ENCODE measurements at places on chromosomes 11 and 22.

- DNase-seq = no peak
Measured at GRCh38 chr11:112050721-112051120, 23.1 kb downstream of the PIH1D2 start.

DNA sequence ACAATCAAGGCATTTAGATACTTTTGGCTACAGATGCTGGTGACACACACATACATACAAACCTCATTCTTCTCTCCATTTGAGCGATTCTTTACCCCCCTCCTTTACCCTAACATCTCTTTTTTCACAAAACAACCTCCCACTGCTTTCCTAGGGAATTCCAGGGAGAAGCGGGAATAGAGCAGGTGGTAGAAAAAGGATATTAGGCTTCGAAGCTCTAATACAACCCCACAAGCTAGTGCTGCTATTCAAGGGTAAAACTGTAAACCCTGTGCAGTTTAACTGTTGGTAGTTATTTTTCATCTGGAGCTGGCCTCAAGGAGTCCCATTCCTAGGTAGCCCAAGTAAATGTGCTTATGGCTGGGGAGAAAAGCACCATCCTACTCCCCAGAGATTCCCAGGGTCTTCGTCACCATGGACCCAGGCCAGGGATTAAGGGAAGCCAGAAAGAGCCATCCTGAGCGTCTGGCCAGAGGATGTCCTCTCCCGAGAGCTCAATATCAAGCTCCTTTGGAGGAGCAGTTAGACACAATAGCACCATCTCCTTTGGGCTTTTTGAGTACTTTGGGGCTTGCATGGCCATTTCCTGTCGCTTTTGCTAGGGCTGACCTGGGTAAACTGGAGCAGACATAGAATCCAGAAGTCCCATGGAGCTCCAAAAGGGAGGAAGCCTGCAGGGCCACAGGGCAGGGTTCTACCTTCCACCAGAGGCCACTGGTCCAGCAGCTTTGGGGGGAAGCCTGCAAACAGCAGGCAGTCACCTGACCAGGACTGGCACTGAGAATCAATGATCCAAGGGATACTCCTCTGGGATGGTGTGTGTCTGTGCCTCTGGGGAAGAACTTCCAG is 3.1 kb downstream of the MAML2 start:
- no peak for DNase-seq

DNA sequence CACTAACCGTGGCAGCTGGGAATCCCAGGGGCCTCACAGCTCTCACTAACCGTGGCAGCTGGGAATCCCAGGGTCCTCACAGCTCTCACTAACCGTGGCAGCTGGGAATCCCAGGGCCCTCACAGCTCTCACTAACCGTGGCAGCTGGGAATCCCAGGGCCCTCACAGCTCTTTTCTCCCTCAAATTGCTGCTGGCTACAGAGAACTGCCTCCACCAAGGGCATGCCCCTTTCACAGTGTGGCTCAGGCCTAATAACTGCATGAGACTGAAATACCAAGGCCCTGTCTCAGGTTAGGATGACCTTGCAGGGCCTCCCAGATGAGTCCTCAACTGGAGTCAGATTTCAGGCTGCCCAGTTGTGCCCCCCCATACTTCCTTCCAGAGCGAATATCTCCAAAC is 35.1 kb upstream of the GGTLC2 start:
- no peak for DNase-seq

DNA sequence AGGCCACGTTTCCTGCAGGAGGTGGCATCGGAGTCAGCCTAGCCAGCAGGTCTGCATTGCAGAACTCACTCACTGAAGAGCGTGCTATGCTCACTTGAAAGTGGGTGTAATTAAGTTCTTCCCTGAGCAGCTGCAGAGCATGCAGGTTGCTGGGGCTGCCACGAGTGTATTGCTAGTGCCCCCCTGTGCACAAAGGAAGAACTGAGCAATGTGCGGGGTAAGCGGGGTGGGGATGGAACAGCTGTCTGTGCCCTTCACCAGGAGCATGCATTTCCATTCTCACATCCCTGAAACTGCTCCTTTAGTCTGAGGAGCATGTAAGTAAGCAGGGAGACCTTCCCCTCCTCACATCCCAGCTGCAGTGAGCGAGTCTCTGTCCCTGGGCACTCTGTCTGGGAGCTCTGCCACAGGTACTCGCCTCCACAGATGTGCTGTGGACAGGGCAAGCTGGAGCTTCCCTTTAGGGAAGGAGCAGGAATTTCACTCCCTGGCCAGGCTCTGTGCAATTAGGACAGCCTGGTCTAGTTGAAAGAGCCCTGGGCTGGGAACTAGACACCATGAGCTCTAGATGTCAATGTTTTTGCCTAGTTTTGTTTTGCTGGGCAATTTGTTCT is 1031.8 kb downstream of the NTM start:
- no peak for DNase-seq

GRCh38 chr11:102813484-102813883 is 15.5 kb upstream of the MMP1 start:
- no peak for DNase-seq

DNA sequence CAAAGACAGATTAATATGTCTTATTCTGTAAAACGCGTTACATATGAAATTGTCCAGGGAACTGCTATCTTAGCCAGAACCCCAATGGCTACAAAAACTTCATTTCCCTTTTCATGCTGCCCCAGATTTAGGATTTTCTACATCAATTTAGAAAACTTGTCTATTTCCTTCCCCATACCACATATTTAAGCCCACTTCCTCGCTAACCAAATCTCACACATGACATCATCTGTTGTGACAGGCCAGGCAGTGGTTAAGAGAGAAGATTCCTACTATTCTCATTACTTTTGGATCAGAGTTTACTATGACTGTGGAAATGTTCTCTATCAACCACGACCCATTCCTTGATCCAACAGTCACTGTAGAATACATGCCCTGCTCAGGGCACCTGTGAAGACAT is 15.9 kb downstream of the CCDC82 start:
- no peak for DNase-seq

GRCh38 chr11:106022795-106023275 is 795 bp upstream of the MSANTD4 start:
- DNase-seq = no peak

GRCh38 chr11:1393038-1393710 is 3.4 kb downstream of the BRSK2 start:
- DNase-seq = no peak

DNA sequence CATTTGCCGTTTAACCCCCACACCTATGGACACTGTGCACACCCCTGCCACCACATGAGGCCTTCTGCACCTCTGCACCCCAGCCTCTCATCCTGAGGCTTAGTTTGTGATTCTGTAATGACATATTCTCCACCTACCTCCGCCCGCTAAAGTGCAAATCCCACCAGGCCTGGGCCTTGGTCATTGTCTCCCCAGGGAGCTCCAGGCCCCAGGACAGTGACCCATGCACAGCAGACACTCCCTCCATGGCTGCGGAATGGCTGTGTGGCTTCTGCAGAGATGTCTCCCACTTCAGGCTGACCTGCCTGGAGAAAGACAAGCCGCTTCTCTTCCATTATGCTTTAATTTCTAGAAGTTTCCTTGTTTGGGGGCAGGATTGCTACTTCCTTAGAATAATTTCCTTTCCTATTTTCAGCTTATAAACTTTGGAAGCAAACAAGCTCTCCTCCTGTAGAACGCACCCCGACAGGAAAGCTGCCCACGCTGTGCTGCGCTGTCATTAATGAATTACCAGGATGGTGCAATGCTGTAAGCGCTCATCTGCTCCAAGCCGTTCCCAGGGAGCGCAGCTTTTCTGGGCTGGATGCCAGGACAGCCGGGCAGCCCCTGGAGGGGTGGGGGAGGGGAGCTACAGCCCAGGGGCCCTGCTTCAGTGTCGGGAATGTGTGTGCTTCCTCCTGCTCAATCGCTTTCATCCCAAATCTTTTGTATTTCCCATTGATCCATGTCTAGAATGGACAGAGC is 618.0 kb downstream of the BRD1 start:
- DNase-seq = no peak

DNA sequence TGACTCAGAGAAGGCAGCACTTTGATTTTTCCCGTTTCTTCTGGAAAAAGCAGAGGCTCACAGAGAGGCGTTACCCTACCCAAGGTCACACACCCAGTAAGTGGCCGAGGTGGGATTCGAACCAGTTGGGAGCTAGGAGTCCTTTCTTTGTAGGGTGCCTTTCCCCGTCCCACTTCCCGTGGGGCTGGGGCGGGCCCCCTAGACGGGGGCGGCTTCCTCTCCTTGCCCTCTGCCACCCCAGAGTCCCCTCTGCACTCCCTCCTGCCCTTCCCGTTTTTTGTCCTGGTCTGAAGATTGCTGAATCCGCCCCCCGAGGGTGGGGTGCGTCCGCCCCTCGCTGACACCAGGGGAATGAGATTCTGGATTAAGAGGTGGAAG is 747 bp downstream of the TPCN2 start:
- DNase-seq = peak; percentile 14

- DNase-seq = no peak
Measured at GRCh38 chr11:128574576-128575011, 12.8 kb downstream of the ETS1 start.

GRCh38 chr11:19994672-19995071 is 165.6 kb downstream of the DBX1 start:
- no peak for DNase-seq
